ENCODE measurements at places on chromosomes 6 and 20.

DNA sequence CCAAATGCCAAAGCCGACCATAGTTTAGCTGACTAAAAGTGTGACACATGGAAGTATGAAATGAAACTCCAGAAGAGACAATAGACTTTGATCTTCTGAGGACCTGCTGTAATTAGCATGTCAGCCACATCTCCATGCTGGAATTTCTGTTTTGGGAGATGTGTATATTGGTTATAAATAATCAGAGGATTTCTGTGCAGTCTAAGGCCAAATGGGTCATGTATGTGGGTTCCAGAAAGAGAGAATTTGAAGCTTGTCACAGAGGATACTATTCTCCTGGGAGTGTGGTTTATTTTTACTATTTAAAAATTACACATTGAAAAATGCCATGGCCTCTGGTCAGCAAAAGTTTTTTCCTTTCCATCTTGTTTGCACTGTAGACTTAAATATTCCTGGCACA is 405.5 kb upstream of the PLCB4 start:
- DNase-seq, result no peak

- DNase-seq, result no peak
Observed at GRCh38 chr6:157224178-157224950, 99.0 kb downstream of the TMEM242 start.

- DNase-seq, result peak; percentile 38
Observed at GRCh38 chr20:40689100-40689942, at the start of gene MAFB. MAFB (minus strand) TSS chr20:40689236; CDS start chr20:40688850, 386 bp downstream.

GRCh38 chr6:166903500-166903899 is 52.9 kb downstream of the RNASET2 start:
- no peak for DNase-seq

- no peak for DNase-seq
Observed at GRCh38 chr20:45164906-45165305, 9.8 kb upstream of the PI3 start.

DNA sequence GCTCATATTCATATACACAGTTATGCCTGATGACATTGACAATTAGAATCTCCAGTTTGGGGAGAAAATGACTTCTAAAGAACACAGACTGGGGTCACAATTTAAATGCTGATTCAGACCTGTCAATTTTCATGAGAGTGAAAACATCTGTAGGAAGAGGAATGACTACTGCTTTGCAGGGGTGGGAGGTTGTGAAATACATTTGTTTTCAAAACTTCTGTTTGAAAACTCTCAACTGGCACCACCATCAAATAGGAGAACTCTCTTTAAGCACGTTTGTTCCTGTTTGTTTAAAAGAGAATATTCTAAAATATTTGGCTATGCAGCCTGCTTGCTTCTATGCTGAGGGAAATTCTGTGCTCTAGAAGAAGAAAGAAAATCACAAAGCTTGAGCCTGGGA is 50.8 kb upstream of the ADGRF5 start:
- no peak for DNase-seq

GRCh38 chr6:160431226-160431625 is 83.0 kb downstream of the SLC22A3 start:
- DNase-seq, result no peak

GRCh38 chr6:33761922-33762629 is 15.4 kb upstream of the IP6K3 start:
- DNase-seq, result peak; percentile 73

DNA sequence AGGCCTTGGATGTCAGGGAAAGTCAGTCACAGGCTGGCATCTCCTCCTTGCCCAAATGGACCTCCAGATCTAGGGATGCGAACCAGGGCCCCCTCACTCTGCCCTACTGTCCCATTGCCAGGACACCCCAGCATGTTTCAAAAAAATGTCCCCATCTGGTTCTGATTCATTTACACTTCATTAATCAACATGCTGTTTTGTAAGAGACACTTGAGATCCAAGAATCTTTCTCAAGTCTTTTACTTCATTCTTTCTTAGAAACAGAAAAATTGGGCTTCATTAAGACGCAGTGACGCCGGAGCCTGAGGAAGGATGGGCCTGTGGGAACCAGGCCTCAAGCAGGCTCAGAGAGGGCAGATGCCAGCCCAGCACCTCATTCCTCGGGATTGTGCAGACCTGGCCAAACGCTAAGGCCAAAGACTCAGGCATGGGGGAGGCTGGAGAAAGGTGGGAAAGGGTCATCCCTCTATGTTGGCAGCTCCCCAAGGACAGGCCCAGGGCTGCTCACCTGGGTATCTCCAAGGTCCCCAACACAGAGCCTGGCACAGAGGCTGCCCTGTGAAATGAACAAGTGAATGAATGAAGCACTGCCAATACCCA is 3.8 kb downstream of the RSPO4 start:
- DNase-seq, result no peak

DNA sequence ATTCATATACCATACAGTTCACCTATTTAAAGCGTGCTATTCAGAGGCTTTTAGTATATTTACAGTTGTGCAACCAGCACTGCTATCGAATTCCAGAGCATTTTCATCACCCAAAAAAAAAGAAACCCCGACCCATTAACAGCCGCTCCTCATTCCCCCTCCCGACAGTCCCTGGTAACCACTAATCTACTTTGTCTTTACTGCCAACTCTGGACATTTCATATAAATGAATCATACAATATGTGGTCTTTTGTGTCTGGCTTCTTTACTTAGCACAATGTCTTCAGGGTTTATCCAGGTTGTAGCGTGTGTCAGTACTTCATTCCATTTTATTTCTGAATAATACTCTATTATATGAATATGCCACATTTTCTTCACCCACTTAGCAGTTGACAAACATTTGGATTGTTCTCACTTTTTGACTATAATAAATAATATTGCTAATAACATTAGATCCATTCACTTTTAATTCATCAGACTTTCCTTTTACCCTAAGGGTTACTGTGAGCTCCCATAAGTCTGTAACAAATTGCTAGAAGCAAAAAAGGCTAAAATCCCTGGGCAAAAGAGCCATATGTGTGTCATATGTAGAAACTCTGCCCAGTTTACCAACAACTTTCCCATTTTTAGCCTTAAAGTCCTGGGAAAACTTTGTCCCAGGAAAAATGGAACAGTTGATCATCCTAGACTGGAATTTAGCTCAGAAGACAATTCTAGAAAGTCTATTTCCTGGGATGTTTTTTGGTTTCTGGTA is 23.2 kb upstream of the ROS1 start:
- DNase-seq, result no peak

Measured in activated naive CD4-positive, alpha-beta T cell treated with anti-CD3 and anti-CD28 coated beads for 36 hours (primary cell).